ENCODE measurements at places on chromosomes 5 and 9. TPM values are rescaled to one million over a fixed set of nuclear protein-coding genes. Genes with fewer than 3 reads are reported as not detected.

TLX3 gene
- not detected for total RNA-seq

SAPCD2 gene
- total RNA-seq, result 1.5 TPM

LRRC70 gene
- 0.50 TPM for total RNA-seq

C5 gene
- total RNA-seq, result 5.1 TPM

DBH gene
- not detected for total RNA-seq

LHX6 gene
- not detected for total RNA-seq

PDCD1LG2 gene
- total RNA-seq, result 5.3 TPM

SPATA31E1 gene
- total RNA-seq, result not detected

All from smooth muscle cell of trachea (primary cell).